CD4-positive, alpha-beta T cell (primary cell): ENCODE measurements at places on chromosomes 16 and 17. TPM values are rescaled to one million over a fixed set of nuclear protein-coding genes. Genes with fewer than 3 reads are reported as not detected.

DNA sequence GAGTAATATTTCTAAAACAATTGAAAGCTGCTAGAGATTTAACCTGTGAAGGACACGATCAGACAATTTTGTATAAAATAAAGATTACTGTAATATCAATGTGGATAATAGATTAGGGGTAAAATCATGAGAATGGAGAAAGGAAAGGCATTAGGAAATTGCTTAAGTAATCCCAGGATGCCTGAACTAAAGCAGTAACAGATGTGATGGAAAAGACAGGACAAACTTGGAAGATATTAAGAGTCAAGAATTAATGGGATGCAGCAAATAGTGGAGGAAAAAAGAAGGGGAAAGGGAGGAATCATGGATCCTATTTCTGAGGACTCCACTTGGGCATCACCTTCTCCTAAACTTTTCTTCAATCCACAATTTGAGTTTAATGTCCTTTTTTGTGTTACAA lies 437.1 kb upstream of the PMFBP1 start:
- no peaks in the 10 kb centered on the region for H3K4me1 ChIP-seq
- H3K36me3 ChIP-seq = no peaks in the 10 kb centered on the region
- H3K27me3 ChIP-seq = no peaks in the 10 kb centered on the region
- H3K27ac ChIP-seq = no peak overlapping the region

DNA sequence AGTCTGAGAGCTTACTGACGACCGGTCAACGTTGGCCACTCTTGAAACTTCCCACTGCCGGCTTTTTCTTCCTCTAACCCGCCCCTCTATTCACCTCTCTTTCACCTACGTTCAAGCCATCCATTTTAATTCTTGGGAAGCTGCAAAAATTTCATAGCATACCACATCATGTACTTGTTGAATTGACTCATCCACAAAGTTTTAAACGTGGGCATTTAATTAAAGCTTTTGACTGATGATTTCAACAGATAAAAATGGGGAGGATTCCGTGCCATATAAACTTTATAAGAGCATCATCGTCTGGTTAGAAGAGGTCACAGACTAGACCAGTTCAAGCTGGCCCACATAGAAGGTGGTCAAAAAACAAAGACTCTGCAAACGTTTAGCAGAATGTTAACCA lies 22.5 kb downstream of the VPS53 start:
- H3K27ac ChIP-seq = no peak overlapping the region
- DNase-seq = no peak
- H3K4me3 ChIP-seq = no peak overlapping the region
- H3K4me1 ChIP-seq = no peaks in the 10 kb centered on the region
- no peaks in the 10 kb centered on the region for H3K27me3 ChIP-seq

- peak overlapping the region; percentile 84 for H3K4me3 ChIP-seq
- no peak for DNase-seq
- H3K27ac ChIP-seq = peak overlapping the region; percentile 82
- peaks cover 14% of the 10 kb centered on the region for H3K36me3 ChIP-seq
- no peaks in the 10 kb centered on the region for H3K27me3 ChIP-seq
- peaks cover 76% of the 10 kb centered on the region for H3K4me1 ChIP-seq
Measured at GRCh38 chr16:31874366-31875111, 932 bp downstream of the ZNF267 start.

- peaks cover 13% of the 10 kb centered on the region for H3K36me3 ChIP-seq
- DNase-seq = no peak
Measured at GRCh38 chr16:88640039-88640495, 1.7 kb downstream of the IL17C start.

MYO15A gene
- 1.2 TPM for total RNA-seq

HS3ST4 gene
- not detected for total RNA-seq
